Pons (tissue), 1 donor: ENCODE measurements at places on chromosomes 7 and 10.

DNA sequence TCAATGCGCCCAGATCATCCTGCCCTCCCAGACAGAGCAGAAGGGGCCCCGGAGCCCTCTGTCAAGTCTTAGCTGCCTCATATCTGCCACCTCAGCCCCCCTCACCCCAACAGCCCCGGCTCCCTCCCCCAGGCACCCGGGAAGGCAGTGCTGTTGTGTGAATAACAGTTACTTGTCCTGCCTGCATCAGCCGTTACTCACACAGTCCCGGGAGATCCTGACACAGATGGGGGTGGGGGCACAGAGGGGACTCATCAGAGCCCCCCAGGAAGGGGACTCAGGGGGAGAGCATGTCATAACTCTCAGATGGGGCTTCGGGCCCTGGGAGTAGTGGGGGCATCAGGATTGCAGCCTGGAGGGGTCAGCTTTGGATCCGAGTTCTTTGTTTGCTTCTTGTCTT lies 12.4 kb upstream of the SERPINE1 start:
- DNase-seq: no peak

GRCh38 chr10:17586821-17587234 lies 30.3 kb downstream of the HACD1 start:
- DNase-seq: no peak

GRCh38 chr10:44985175-44985681 lies 6.6 kb upstream of the DEPP1 start:
- DNase-seq: no peak

DNA sequence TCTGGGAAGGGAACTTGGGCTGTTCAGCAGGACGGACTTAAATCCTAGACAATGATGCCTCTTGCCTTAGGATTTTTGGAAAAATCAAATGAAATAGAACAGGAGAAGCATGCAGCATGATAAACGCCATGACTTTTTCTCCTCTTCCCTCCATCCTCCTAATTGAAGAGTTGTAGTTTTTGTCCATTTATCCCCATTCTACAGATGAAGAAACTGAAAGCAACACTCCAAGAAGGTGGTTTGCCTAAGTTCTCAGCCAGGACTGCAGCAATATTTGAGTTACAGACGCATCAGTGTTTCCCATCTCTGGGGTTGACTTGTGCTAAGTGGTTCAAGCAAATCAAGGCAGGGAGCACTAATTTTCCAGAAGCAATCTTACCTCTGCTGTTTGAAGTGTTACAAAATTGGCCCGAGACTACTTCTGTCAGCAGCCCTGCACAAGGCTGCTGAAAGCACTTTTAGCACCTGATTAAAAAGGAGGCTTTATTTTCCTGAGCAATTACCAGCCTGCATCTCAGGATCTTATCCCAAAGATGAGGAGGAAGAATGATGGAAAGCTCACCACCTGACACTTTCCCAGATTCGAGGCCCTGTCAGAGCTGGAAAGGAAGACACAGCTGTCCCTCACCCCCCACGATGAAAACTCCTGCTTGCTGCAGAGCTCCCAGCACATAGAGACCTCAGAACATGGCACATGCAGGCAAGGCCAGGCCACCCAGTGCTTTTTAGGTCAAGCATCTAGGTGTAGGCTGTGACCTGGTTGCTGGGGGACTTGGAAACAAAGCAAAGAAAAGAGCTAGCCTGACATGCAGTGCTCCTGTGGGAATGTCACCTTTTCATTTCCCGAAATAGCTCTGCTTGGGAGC lies 19.7 kb upstream of the C10orf71 start:
- DNase-seq: no peak

- peak; percentile 98 for DNase-seq
Measured at GRCh38 chr10:97498076-97498840, at the start of gene MMS19. TSS of gene MMS19 (minus strand) at chr10:97498422. CDS start at chr10:97498384, 38 bp downstream.

DNA sequence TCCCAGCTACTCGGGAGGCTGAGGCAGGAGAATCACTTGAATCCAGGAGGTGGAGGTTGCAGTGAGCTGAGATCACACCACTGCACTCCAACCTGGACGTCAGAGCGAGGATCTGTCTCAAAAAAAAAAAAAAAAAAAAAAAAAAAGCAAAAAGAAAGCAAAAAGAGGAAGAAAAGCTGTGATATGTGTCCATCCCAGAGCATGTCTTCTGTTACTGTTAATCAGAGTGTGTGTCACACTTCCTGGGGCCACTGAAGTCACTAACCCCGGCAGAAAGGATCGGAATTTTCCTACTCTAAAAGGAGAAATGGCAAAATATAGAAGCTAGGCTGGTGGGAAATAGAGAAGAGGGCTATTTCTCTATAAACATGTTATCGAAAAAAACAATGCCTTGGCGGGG lies 11.9 kb downstream of the PIK3AP1 start:
- peak; percentile 74 for DNase-seq

GRCh38 chr10:9825491-9826018 lies 1192.1 kb upstream of the CELF2 start:
- DNase-seq: no peak

DNA sequence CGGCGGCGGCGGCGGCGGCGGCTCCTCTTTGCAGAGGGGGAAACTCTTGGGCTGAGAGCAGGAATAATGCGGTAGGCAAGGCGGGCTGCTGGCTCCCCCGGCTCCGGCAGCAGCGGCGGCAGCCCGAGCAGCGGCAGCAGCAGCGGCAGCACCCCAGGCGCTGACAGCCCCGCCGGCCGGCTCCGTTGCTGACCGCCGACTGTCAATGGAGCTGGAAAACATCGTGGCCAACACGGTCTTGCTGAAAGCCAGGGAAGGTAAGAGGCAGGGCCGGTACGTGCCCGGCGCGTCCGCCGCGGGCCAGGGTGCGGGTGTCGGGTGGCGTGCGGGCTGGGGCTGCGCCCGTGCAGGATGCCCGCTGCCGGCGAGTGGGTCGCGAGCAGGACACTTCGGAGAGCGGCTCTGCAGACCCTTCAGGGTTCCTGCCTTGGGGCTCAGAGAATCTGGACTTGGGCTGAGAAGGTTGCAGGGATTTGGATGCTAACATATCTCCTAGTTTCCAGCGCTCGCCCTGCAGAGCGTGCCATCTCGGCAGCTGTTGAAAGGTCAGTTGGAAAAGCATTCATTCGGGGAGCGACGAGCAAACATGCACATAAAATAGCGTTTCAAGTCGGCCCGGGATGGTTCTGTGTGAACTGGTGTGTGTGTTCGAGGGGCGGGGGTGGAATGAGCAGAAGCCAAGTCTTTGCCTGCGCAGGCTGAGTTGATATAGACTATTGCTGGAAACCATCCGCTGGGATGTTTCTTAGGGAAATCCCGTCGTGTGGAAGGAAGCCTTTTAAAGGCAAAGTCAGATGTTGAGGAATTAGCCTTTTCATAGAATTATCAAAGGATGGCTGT lies 562 bp downstream of the GRK5 start:
- DNase-seq: peak; percentile 57

DNA sequence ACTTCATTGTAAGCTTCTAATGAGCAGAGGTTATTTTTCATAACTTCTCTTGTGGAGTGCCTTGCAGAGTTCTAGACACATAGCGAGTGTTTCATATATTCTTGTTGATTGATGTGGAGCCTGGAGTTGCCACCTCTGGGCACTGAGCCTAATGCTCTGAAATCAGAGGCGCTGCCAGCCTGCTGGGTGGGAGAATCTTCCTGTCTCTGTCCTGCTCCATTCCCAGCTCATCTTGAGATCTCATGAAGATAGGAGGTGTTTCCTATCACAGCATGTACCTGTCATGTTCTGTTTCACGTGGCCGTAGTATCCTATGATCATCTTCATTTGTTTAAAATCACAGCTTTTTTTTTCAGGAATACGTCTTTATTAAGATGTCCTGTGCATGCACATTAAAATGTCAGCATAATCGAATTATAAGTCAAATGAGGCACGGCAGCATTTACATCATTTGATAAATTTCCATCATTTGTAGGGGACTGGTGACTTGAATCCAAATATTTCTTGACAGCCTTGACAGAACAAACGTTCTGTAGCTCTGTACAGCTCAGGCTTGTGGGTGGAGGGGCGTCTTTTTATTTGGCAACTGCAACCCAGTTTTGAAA lies 393.0 kb downstream of the PHTF2 start:
- DNase-seq: peak; percentile 18

GRCh38 chr7:22856416-22856815 lies 33.8 kb upstream of the TOMM7 start:
- no peak for DNase-seq

- no peak for DNase-seq
Measured at GRCh38 chr10:92011560-92012214, 88.1 kb downstream of the BTAF1 start.

- no peak for DNase-seq
Measured at GRCh38 chr7:142774826-142775225, 4.1 kb downstream of the PRSS2 start.
